Karpas-422 (cell line): ENCODE measurements at places on chromosomes 12 and 14.
A peak's percentile ranks its signal among the peaks of the same experiment; 100 is the strongest.

GRCh38 chr14:56142314-56142713 lies 24.1 kb downstream of the PELI2 start:
- H3K27me3 ChIP-seq: no peaks in the 10 kb centered on the region
- no peaks in the 10 kb centered on the region for H3K36me3 ChIP-seq
- H3K27ac ChIP-seq: no peak overlapping the region

GRCh38 chr12:113860950-113861349 lies 105.2 kb downstream of the RBM19 start:
- H3K27ac ChIP-seq: no peak overlapping the region
- H3K4me3 ChIP-seq: no peak overlapping the region

- no peaks in the 10 kb centered on the region for H3K36me3 ChIP-seq
- H3K27me3 ChIP-seq: no peaks in the 10 kb centered on the region
- H3K4me3 ChIP-seq: no peak overlapping the region
- no peaks in the 10 kb centered on the region for H3K4me1 ChIP-seq
These were observed 235.5 kb upstream of the NOS1 start for GRCh38 chr12:117596968-117597367.

GRCh38 chr12:116558280-116559161 lies 660 bp upstream of the MAP1LC3B2 start:
- no peaks in the 10 kb centered on the region for H3K27me3 ChIP-seq
- peak overlapping the region; percentile 57 for H3K4me3 ChIP-seq
- no peak for DNase-seq
- H3K36me3 ChIP-seq: no peaks in the 10 kb centered on the region
- H3K4me1 ChIP-seq: peaks cover 33% of the 10 kb centered on the region

GRCh38 chr12:132746613-132747012 lies 15.0 kb downstream of the ANKLE2 start:
- no peak overlapping the region for H3K27ac ChIP-seq
- H3K36me3 ChIP-seq: peaks cover 64% of the 10 kb centered on the region
- no peaks in the 10 kb centered on the region for H3K27me3 ChIP-seq
- no peaks in the 10 kb centered on the region for H3K4me1 ChIP-seq
- no peak for DNase-seq

DNA sequence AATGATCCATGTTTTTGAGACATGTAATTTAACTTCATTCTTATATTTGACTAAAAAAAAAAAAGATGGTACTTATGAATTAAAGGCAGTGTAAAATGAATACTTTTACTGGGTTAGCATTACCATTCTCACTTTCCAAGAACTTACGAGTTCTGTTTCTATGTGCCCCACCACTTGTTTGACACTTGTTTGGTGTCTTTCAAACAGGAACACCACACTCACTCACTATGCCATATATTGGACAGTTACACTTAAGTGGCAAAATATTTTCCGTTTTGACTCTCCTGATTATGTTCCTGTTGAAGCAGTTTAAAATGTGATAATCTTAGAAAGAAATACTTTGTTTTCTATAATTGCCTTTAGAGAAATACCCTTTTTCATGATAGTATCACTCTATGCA lies 56.6 kb upstream of the ATXN7L3B start:
- H3K36me3 ChIP-seq: no peaks in the 10 kb centered on the region
- H3K27me3 ChIP-seq: no peaks in the 10 kb centered on the region
- no peak for DNase-seq
- no peak overlapping the region for H3K27ac ChIP-seq
- H3K4me3 ChIP-seq: no peak overlapping the region

DNA sequence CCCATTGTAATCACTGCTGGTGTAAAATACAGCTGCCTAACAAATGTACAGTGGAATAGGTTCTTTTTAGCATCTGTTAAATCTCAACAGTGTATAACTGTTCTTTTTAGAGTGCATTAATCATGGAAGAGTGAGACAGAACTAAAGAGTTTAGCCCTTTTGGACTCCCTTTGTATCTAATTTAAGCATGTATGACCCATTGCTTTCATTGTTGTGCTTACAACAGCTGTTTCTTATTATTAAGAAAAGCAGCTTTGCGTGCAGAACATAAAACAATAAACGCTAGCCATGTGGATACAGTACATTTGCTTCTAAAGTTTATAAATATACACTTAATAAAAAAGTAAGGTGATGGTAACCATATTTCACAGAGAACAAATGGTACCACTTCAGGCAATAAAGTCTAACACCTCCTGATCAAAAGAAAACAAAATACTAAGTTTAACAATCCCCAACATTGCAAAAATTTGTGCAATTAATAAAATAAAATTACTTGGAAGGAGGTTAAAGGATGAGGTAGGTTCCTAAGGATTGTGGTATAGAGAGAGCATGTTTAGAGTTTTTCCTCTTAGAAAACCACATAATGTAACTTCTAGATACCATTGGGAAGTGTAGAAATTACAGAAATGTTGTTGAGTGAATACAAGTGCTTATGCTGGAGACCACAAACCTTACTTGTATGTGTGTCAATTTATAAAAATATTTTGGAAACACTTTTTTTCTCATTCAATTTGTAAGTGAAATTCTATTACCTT lies 448.7 kb downstream of the SLC6A15 start:
- H3K27me3 ChIP-seq: no peaks in the 10 kb centered on the region
- DNase-seq: no peak
- H3K4me3 ChIP-seq: no peak overlapping the region
- H3K27ac ChIP-seq: no peak overlapping the region

- no peak for DNase-seq
- H3K4me1 ChIP-seq: no peaks in the 10 kb centered on the region
- H3K4me3 ChIP-seq: no peak overlapping the region
- H3K27me3 ChIP-seq: no peaks in the 10 kb centered on the region
- no peak overlapping the region for H3K27ac ChIP-seq
These were observed 80.8 kb downstream of the ZNF664 start for GRCh38 chr12:124053851-124054250.

GRCh38 chr12:21370845-21371449 lies 1.8 kb upstream of the IAPP start:
- DNase-seq: peak; percentile 51
- no peaks in the 10 kb centered on the region for H3K27me3 ChIP-seq
- no peak overlapping the region for H3K27ac ChIP-seq
- H3K4me1 ChIP-seq: no peaks in the 10 kb centered on the region
- no peaks in the 10 kb centered on the region for H3K36me3 ChIP-seq

- H3K4me1 ChIP-seq: peaks cover 33% of the 10 kb centered on the region
- peak overlapping the region; percentile 71 for H3K27ac ChIP-seq
- H3K4me3 ChIP-seq: no peak overlapping the region
- DNase-seq: peak; percentile 48
These were observed 24.3 kb downstream of the C12orf76 start for GRCh38 chr12:110024051-110024450.

- DNase-seq: no peak
- H3K36me3 ChIP-seq: no peaks in the 10 kb centered on the region
- H3K27me3 ChIP-seq: no peaks in the 10 kb centered on the region
These were observed 11.4 kb downstream of the MGST1 start for GRCh38 chr12:16358878-16359277.

DNA sequence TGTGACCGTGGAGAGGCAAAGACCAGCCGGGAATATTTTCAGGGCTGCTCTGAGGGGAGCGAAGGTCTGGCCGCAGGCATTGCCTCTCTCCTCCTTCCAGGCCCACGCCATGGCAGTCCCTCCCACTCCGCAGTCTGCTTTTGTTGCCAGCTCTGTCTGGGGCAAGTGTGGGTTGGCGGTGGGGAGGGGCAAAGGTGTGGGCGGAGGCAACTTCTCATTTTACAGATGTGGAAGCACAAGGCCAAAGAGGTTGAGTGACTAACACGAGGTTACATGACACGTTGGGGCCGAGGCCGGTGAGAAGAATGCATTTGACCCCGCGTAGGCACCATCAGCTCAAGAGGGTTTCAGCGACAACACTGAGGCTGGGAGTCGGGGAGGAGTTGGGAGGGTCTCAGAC lies 6.1 kb upstream of the FAIM2 start:
- no peak for DNase-seq
- no peak overlapping the region for H3K4me3 ChIP-seq
- H3K4me1 ChIP-seq: peaks cover 25% of the 10 kb centered on the region
- H3K27ac ChIP-seq: no peak overlapping the region
- H3K36me3 ChIP-seq: no peaks in the 10 kb centered on the region

- no peak for DNase-seq
- H3K36me3 ChIP-seq: no peaks in the 10 kb centered on the region
- H3K27me3 ChIP-seq: peaks cover 4% of the 10 kb centered on the region; the same call in 1 of the 2 replicates
- H3K4me1 ChIP-seq: peaks cover 44% of the 10 kb centered on the region
- no peak overlapping the region for H3K4me3 ChIP-seq
- H3K27ac ChIP-seq: no peak overlapping the region
These were observed 699 bp upstream of the CD69 start for GRCh38 chr12:9761419-9761781.

- no peak for DNase-seq
- no peak overlapping the region for H3K4me3 ChIP-seq
- H3K27ac ChIP-seq: no peak overlapping the region
- H3K36me3 ChIP-seq: no peaks in the 10 kb centered on the region
- no peaks in the 10 kb centered on the region for H3K4me1 ChIP-seq
- no peaks in the 10 kb centered on the region for H3K27me3 ChIP-seq
These were observed 88.1 kb upstream of the PTPRR start for GRCh38 chr12:71008616-71009015.

- peak overlapping the region; percentile 51 for H3K27ac ChIP-seq
- H3K27me3 ChIP-seq: no peaks in the 10 kb centered on the region
- no peak overlapping the region for H3K4me3 ChIP-seq
- H3K4me1 ChIP-seq: peaks cover 78% of the 10 kb centered on the region
These were observed 137.0 kb downstream of the CRADD start for GRCh38 chr12:93813972-93814821.

DNA sequence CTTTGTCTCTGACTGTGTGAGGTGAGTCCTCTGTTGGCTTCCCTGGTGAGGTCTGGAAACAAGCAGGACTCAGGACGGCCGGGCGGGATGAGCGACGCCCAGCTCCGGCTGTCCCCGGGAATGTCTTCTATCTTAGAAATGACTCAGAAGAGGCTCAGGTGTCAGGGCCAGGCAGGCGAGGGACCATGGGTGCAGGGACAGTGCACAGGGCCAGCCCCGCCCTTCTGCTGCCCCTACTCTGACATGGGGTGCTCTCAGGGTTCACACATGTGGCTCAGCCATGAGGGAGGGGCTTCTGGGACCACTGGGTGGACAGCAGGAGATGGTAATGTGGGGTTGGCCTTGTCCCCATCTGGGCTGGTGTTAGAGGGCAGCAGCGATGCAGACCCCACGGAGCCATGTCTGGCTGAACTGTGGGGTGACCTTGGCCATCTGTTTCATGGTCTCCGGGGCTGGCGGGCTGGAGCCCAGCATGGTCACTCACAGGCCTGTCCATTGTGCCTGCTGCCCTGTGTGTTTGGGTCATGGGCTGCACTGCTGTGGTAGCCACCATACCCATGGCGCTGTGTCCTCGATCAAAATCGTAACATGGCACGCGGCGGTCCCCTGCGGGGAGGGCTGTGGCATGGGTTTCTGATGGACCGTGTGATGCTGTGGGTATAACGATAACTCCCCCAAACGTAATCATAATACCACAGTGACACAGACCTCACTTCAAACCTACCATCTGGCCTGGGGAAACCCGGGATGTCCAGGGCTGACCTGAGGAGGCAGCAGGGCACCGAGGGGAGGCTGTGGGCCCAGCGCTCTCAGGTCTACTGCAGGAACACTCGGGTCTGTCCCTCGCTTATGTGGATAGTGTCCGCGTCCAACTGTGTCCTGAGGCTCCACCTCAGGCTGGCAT lies 368.8 kb downstream of the TMEM121 start:
- H3K4me1 ChIP-seq: no peaks in the 10 kb centered on the region
- no peak overlapping the region for H3K4me3 ChIP-seq
- no peak overlapping the region for H3K27ac ChIP-seq

DNA sequence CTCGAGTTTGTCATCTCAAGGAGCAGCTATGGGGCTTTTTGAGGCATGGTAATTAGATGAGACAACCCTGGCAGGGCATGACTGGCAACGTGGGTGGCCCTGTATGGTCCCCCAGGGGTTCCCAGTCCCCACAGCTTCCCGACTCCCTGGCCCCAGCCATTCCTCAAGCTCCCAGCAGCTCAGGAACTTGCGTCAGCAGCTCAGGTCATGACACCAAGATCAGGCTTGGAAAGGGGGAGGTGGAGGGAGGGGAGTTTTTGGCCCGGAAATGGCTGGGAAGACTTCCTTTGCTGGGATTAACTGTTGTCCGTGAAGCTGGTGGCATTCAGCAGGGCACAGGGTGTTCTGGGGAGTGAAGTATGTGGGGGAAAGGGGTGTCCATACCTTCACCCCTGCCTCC lies 10.4 kb upstream of the NRIP2 start:
- no peaks in the 10 kb centered on the region for H3K27me3 ChIP-seq
- no peaks in the 10 kb centered on the region for H3K4me1 ChIP-seq
- H3K4me3 ChIP-seq: no peak overlapping the region
- no peak for DNase-seq
- H3K27ac ChIP-seq: no peak overlapping the region
- H3K36me3 ChIP-seq: peaks cover 5% of the 10 kb centered on the region; the same call in 1 of the 2 replicates

GRCh38 chr12:128004383-128004938 lies 262.5 kb upstream of the TMEM132C start:
- H3K27me3 ChIP-seq: no peaks in the 10 kb centered on the region
- H3K4me3 ChIP-seq: no peak overlapping the region

GRCh38 chr12:117836999-117837736 lies 131.6 kb downstream of the KSR2 start:
- no peaks in the 10 kb centered on the region for H3K27me3 ChIP-seq
- H3K27ac ChIP-seq: no peak overlapping the region
- DNase-seq: peak; percentile 90
- no peak overlapping the region for H3K4me3 ChIP-seq

DNA sequence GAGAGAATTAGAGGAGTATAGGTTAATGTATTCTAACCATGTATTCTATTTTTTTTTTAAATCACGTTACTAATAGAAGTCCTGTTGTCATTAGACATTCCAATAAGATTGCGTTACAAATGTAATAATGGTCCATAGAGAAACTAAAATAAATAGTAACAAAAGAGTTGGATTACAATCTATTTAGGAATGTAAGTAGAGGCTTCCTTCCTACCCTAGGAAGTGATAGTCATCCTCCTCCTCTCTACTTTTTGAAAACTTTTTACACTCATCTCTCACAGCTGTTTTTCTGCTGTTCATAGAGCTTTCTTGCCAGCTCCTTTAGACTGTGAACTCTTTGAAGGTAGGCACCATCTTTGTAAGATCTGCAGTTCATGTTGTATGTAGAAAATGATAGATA lies 23.6 kb downstream of the TRHDE start:
- no peak overlapping the region for H3K27ac ChIP-seq
- no peaks in the 10 kb centered on the region for H3K27me3 ChIP-seq
- H3K36me3 ChIP-seq: no peaks in the 10 kb centered on the region
- no peak for DNase-seq

DNA sequence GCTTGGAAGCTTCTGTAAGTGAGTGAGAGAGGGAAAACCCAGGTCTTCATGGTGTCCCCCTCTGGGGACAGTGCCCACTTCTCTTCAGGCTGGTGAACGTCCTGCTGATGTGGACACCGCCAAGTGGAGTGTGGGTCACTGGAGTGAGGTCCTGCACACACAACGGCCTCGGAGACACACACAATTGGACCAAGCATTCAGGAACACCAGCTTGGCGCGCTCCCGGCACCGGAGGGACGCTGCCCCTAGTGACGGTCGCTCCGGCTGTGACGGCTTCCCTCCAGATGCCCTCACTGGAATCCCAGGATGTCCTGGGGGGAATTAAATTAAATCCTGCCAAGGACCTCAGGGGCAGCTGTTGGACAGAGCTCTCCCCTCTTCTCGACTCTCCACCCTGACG lies 123.1 kb downstream of the ZNF664 start:
- no peak overlapping the region for H3K4me3 ChIP-seq
- H3K27ac ChIP-seq: no peak overlapping the region
- no peaks in the 10 kb centered on the region for H3K4me1 ChIP-seq

- H3K4me1 ChIP-seq: peaks cover 17% of the 10 kb centered on the region
- H3K27me3 ChIP-seq: no peaks in the 10 kb centered on the region
- no peaks in the 10 kb centered on the region for H3K36me3 ChIP-seq
- no peak overlapping the region for H3K27ac ChIP-seq
These were observed 61.6 kb upstream of the MED13L start for GRCh38 chr12:116339062-116339461.
